Left cardiac atrium (tissue), 4 donors: ENCODE measurements at places on chromosomes 4 and X. TPM values are rescaled to one million over a fixed set of nuclear protein-coding genes. Genes with fewer than 3 reads are reported as not detected.

BMPR1B gene
- total RNA-seq: 0.77 TPM

FABP2 gene
- total RNA-seq: not detected

- DNase-seq: no peak
Observed at GRCh38 chr4:163672751-163673150, 178.3 kb downstream of the TMA16 start.

- no peak for DNase-seq
Observed at GRCh38 chr4:165369522-165369921, 9.3 kb upstream of the CPE start.
